Glomerular endothelial cell (primary cell): ENCODE measurements at places on chromosomes 16 and 17.

DNA sequence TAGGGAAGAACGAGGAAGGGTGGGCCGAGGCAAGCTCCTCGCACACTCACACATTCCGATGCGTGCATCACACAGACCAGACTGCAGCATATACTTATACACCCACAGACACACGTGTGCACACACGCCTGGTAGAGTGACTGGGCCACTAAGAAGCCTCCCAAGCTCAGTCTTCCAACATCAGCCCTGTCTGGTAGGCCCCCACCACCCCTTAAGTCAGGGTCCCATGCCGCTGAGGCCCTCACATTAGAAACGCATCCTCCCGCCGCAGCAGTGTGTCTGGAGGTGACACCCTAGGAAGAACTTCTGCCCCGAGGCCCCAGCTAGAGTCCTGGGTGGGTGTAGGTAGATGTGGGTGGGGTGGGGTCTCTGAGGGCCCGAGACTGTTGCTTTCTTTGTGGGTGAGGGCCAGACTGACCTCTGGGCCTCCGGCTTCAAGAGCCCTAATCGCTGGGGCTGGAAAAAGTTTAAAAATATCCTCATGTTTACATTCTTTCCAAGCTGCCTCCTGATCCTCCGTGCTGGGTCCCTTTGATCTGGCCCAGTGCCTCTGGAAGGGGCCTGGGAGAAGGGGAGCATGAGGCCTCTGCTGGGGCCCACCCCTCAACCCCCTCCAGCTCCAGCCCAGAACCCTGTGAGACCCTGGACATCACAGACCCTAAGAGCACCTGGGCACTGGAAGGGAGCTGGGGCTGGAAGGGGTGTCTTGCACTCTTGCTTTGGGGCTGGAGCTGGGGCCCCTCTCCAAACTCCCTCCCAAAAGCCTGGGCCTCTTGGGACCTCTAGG, 13.6 kb downstream of the CDH16 start:
- no peak for DNase-seq

GRCh38 chr17:33786478-33786877, 468.6 kb upstream of the CCL2 start:
- no peak for DNase-seq

GRCh38 chr17:78555746-78556401, 21.3 kb downstream of the DNAH17 start:
- no peak for DNase-seq

- no peak for DNase-seq
Measured at GRCh38 chr17:58671969-58672368, 19.9 kb downstream of the TEX14 start.

- DNase-seq = no peak
Measured at GRCh38 chr17:45201457-45201856, 20.2 kb upstream of the FMNL1 start.

DNA sequence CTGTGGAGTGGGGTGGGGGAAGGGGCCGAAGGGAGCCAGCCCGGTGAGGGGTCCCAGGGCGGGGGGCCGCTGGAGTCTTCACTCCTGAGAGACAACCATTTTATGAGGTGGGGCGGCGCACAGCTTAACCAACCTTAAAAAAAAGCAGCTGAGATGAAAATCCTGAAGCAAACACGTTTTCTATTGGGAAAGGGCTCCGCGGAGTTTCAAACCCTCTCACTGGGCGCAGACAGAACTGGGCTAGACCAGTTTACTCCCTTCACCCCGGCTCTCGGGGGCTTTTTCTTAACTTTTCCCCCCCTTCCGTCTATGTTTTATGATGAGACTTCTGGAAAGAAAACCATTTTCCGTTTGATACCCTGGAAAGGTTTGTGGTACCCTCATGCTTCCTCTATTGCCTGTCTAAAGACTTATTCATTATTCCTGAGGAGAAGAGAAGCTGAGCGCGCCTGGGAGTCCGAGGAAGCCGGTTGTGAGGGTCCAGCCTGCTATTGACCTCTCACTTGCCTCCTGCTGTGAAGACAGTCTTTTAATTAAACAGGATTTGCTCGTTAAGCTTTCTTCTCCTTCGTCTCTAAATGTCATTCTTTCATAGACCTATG, 482 bp upstream of the SSH2 start:
- DNase-seq = no peak

GRCh38 chr17:66900126-66901010, 64.1 kb upstream of the CACNG4 start:
- DNase-seq = no peak
